ENCODE measurements at places on chromosomes 3 and 15.
A peak's percentile ranks its signal among the peaks of the same experiment; 100 is the strongest.

DNA sequence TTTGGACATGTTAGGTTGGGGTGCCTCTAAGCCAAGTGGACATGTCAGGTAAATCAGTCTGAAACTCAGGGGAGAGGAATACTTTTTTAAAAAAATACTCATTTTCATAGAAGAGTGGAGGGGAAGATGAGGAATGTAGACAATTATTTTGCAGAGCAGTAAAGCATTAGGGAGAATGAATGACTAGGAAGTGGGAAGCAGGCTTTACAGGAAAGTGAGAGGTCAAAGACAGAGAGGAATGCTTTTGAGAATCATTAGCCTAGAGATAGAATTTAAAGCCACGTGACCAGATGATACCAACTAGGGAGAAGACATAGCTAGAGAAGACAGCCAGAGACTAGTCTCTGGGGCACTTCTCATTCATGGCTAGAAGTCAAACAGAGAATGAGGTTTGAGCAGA, 91.0 kb downstream of the RAD18 start:
- no peak for DNase-seq

GRCh38 chr3:114858329-114858728, 288.8 kb downstream of the ZBTB20 start:
- DNase-seq, result no peak

DNA sequence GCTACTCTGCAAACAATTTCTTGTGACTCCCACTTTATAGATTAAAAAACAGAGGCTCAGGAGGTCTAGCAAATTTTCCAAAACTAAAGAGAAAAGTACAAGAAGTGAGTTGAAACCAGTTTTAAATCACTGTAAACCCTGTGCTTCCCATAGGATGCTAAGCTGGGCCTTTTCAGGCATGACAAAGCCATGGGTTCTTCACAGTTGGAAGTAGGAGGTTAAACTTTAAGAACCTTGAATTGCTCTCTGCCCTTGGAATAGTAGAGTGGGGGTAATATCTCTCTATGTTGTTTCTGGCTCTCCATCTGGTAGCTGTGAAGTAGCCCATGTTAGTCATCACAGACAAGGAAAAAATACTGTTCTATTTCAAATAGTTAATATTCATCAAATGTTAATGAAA, 193.6 kb upstream of the SATB1 start:
- DNase-seq, result no peak

DNA sequence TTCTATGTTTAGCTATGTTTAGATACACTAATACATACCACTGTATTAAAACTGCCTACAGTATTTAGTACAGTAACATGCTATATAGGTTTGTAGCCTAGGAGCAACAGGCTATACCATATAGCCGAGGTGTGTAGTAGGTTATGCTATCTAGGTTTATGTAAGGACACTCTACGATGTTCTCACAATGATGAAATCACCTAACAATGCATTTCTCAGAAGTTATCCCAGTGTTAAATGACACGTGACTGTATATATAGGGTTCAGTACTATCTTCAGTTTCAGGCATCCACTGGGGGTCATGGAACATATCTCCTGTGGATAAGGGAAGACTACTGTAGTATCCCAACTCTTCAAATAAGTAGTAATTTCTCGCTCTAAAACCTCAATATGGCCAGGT, 97.4 kb downstream of the TMCC1 start:
- no peak for DNase-seq

DNA sequence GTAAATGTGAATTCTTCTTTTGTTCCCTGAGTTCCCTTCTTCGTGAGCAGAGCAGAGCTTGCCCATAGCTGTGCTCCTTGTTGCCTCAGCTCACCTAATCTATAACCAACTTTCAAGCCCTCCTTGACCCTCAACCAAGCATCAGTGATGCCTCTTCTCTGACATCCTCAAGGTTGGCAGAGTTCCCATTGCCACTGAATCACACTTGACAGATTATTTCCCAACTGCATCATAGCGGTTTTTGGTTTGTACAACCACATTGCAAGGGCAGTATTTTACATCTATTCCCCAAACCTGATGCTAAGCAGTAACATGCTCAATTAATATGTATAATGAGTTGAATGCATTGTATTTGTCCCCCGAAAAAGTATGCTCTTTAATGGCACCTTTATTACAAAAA, 133.0 kb upstream of the SNTN start:
- DNase-seq, result peak; percentile 2

GRCh38 chr3:25557694-25558093, 107.0 kb downstream of the TOP2B start:
- DNase-seq, result no peak

DNA sequence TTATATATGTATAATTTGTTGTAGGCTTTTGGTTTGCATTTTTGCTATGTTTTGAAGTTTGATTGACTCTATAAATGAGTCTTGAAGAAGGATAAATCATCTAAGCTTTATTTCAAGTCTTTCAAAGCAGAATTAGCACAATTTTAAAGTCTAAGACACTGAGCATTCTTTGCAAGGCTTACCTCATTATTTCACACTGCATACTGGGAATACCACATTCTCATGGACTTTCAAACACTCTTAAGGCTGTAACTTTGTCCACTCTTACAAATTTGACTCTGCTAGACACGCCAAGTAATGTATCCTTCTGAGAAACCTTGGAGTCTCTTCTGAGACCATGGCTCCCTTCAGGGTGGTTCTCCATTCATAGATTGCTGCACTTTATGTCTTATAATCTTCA, 281.3 kb upstream of the COL8A1 start:
- DNase-seq, result no peak

- DNase-seq, result no peak
Measured at GRCh38 chr3:48408823-48409281, 21.0 kb downstream of the PLXNB1 start.

DNA sequence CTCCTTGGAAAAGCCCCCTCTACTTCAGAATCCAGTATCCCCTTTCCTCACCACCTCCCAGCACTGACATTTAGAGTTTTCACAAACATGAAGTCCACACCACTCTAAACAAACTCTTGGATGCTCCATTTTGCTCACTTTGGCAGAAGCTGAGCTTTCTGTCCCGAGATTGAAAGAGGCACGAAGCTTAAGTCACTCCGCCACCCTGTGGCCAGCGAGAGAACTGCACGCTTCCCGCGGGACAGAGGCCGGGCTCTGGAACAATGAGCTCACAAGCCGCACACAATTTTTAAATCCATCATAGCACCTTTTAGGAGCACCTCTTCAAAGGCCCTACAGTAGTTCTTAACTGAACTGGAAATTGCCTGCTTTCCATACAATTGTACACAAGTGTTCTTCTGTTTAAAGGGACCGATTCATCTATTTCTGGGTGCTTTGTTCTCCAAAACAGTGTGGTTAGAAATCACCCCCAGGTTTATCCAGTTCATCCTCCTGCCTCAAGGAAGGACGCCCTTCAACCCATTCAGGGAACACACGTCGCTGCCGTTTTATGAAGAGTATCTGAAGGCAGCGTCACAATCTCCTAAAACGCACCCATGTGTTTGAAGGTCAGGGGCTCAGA, 226.1 kb downstream of the VPS13C start:
- DNase-seq, result peak; percentile 64

GRCh38 chr15:48493763-48494225, 151.7 kb downstream of the FBN1 start:
- DNase-seq, result no peak

Data from RKO (cell line).